ENCODE measurements at places on chromosomes 7 and 10.
A peak's percentile ranks its signal among the peaks of the same experiment; 100 is the strongest.

DNA sequence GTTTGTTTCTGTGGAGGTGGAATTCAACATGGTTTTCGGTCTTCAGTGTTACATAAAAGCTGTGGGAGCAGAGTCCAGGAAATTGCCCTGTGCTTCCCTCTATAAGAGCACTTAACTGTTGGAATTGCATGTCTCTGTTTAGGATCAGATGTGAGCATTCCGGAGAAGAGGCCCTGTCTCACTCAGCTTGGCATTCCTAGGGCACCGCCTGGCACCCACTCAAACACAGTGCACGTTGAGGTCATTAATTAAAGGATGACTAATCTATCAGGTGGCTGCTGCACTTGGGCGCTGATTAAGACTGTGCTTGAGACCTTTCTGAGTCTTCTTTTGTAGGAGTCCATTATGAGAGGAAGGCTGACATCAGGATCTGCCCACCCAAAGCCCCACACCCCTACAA is 82.8 kb upstream of the VIPR2 start:
- DNase-seq = no peak

GRCh38 chr10:90031776-90032175 is 330.4 kb downstream of the KIF20B start:
- no peak for DNase-seq

- DNase-seq = no peak
Observed at GRCh38 chr10:131095313-131095580, 216.3 kb downstream of the TCERG1L start.

DNA sequence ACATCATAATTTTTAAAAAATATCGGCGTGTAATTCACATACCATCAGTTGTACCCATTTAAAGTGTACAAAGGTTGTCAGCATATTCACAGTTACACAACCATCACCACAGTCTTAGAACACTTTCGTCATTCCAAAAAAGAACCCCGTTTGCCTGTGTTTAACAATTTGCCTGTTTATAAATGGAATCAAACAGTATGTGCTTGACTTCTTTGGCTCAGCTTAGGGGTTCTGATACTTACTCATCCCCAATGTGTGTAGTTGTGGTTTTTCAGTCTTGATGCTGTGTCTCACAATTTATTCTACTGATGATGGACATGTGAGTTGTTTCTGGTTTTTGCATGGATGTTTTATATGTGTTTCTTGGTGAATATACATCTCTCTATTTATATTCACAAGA is 50.0 kb downstream of the PRPF18 start:
- DNase-seq = no peak

DNA sequence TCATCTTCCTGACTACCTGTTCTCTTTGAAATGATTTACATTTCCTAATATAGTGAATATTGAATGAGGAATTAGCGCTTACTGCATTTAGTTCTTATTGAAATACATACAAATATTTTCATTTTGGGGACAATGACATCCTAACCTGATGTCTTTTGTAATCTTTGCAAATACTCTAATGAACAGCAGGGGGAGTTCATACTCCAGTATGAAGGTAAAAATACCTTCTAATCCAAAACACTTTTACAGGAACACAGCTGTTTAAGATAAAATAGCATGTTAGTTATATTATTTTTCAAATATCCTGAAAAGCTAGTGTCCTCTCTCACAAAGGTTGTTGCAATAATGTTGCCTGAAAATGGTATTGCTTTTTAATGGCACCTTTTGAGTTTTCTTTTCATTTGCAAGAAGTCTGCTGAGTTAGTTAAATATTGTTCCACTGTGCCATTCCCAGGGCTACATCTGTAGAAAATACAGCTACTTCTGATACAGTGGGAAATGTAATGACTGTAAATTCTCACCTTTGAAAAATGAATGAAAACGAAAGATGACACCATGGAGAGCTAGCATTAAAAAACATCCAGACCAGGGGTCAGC is 400.0 kb downstream of the PHF14 start:
- no peak for DNase-seq

GRCh38 chr10:11538834-11539190 is 72.6 kb downstream of the USP6NL start:
- DNase-seq = no peak

- peak; percentile 12 for DNase-seq
Observed at GRCh38 chr7:77569514-77570232, 32.6 kb downstream of the PTPN12 start.

- DNase-seq = no peak
Observed at GRCh38 chr10:27771231-27771630, 25.6 kb upstream of the MKX start.

- no peak for DNase-seq
Observed at GRCh38 chr7:4550117-4550516, 132.0 kb upstream of the FOXK1 start.

DNA sequence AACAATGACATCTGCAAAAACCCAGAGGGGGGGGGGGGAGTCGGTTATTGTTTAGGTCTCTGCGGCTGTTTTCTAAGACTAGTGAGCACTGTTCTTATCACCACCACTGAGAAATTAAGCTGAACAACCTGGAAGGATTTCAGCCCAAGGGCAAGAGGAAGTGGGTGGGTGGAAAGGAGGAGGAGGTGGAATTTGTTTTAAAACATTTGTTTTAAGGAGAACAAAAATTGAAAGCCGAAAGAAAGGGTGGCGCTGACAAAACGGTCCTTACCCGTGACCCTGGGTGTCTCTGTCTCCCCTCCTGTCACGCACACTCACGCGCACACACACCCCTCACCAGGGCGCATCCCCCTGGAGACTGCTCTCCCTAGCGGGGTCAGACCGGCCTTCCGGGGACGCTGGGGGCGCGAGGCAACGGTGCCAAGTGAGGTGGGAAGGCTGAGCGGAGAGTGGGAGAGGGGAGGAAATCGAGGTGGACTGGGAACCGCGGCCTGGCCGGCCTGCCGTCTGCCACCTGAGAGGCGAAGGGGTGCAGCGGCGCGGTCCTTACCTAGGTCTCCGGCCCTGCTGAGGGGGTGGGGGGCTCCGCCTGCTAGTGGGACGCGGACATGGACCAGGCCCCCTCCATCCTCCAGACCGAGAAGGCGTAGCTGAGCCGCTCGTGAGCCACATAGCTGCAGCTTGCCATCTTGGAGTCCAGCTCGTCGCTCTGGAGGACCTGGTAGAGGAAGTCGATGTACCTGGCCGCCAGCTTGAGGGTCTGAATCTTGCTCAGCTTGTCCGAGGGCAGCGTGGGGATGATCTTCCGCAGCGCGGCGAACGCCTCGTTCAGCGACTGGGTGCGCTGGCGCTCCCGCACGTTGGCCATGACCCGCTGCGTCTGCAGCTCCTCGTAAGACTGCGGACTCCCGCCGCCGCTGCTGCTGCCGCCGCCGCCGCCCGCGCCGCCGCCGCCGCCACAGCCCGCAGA is 1.0 kb downstream of the TWIST1 start:
- no peak for DNase-seq

GRCh38 chr7:108067844-108068243 is 62.3 kb downstream of the LAMB4 start:
- DNase-seq = no peak

- no peak for DNase-seq
Observed at GRCh38 chr7:88314061-88314491, 7.4 kb upstream of the STEAP4 start.

GRCh38 chr7:21175714-21176113 is 252.2 kb upstream of the SP4 start:
- no peak for DNase-seq

DNA sequence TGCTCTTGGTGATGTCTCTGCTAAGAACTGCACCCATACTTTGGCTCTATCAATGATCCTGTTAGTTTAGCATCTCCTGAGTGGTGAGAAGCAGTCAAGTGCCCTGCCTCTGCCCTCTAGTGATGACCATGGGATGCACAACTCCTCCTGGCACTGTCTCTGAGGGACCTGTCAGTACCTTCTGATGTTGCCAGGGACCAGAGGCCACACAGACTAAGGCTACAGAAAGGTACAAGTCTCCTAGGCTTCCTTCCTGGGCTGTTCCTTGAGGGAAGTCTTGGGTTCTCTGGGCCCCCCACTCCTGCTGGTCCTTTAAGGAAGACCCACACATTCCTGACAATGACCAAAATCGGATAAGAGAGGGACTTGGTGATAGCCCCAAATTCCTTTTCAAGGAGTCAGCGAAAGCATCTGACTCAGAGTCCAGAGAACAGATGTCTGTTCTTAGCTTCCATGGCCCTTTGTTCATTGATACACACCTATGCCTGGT is 15.3 kb downstream of the NKX2-3 start:
- DNase-seq = peak; percentile 34

- DNase-seq = peak; percentile 26
Observed at GRCh38 chr10:125093199-125093973, 67.0 kb downstream of the CTBP2 start.

DNA sequence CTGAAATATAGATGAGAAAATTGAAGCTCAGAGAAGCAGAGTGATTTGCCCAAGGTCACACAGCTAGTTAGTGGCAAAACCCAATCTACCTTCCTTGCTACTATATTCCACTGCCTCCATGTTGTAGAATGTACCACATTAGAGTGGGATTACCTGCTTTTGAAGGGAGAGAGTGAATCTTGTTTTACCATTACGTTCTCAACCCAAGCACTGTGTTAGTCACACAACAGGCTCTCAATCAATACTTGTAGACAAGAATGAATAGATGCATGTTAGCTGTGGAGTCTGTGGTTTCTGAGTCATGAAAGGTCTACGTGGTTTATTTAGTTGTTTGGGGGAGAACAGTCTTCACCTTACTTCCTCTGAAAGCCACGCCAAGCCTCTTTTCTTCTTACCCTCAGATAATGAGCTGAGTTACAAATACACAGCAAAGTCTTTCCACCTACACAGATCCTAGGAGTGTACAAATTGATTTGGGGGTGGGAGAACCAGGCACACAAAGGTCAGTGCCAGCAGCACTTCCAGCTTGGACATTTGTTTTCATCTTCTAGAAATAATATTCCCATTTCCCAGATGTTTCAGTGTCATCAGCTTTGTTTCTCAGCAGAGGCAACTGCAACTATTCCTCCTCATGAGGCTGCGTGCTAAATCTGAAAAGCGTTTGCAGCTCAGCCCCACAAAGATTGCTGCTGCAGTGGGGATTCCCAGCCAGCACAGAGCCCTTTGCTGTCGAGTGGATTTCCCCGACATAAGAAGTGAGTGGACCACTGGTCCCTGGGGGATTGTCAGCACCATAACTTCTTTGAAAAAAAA is 71.5 kb upstream of the ADO start:
- peak; percentile 73 for DNase-seq

DNA sequence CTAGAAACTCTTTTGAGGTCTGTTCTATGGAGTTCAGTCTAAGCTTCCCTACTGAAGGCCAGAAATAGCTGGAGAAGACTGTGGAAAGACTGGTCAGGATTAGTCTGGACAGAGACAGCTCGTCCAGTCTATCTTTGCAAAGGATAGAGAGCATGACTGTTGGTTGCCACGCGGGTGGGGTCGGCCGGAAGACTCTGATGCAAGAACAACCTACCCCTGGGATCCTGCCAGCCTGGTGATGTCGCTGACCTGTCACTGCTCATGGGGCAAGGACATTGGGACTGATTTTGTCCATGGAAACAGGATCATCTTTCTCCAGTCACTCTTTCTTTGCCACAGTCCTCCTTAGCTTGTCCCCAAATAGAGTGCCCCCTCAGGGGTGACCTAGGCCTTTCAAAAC is 337.6 kb upstream of the NPSR1 start:
- no peak for DNase-seq

- peak; percentile 7 for DNase-seq
Observed at GRCh38 chr7:151699147-151699927, 177.6 kb downstream of the PRKAG2 start.

- DNase-seq = no peak
Observed at GRCh38 chr7:14332155-14332554, 342.7 kb upstream of the ETV1 start.

DNA sequence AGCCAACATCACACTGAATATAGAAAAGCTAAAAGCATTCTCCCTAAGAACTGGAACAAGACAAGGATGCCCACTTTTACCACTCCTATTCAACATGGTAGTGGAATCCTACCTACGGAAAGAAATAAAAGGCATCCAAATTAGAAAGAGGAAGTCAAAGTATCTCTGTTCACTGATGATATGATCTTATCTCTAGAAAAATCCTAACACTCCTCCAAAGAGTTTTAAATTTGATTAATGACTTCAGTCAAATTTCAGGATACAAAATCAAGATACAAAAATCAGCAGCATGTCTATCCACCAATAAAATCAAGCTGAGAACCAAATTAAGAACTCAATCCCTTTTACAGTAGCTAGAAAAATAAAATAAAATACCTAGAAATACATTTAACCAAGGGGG is 35.3 kb upstream of the TNKS2 start:
- DNase-seq = no peak

Data from HFFc6 (cell line).